ENCODE measurements at places on chromosomes 2 and 18.

DNA sequence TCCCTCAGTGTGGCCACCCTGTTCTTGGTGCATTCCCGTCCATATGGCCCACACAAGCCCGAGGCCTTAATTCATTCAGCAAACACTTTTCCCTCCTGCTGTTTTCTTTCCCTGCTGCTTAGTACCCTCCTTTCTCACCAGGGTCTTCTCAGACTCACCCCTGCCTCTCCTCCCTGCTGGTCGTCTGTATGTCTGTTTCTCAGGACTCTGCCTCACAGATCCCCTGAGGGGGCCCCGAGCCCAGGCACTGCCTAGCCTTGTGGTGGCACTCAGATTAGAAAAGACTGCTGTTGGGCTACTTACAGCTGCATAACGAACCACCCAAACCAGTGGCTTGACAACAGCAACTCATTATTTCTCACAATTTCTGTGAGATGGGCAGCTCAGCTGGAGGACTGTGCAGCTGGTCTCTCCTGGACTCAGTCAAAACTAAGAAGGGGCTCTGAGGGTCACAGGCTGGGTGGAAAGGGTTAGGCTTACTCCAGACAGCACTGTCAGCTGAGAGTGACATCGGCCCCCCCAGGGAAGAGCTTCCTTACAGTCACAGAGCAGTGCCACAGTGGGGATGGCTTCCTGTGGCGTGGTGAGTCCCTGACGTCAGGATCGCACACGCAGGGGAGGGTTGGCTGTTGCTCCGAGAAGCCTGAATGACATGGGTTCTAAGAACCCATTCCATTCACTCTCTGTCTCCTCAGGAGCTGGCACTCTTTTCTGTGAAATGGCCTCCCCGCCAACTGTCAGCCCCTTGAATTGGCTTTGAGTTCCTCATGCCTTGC, 139.0 kb downstream of the UXS1 start:
- DNase-seq: no peak

- DNase-seq: peak; percentile 96
Observed at GRCh38 chr2:30664761-30665358, 142.4 kb downstream of the CAPN13 start.

GRCh38 chr2:37344453-37345361, at the start of gene QPCT:
TSS of gene QPCT (plus strand) at chr2:37344630. CDS start at chr2:37344732, 102 bp downstream.
- peak; percentile 50 for DNase-seq

DNA sequence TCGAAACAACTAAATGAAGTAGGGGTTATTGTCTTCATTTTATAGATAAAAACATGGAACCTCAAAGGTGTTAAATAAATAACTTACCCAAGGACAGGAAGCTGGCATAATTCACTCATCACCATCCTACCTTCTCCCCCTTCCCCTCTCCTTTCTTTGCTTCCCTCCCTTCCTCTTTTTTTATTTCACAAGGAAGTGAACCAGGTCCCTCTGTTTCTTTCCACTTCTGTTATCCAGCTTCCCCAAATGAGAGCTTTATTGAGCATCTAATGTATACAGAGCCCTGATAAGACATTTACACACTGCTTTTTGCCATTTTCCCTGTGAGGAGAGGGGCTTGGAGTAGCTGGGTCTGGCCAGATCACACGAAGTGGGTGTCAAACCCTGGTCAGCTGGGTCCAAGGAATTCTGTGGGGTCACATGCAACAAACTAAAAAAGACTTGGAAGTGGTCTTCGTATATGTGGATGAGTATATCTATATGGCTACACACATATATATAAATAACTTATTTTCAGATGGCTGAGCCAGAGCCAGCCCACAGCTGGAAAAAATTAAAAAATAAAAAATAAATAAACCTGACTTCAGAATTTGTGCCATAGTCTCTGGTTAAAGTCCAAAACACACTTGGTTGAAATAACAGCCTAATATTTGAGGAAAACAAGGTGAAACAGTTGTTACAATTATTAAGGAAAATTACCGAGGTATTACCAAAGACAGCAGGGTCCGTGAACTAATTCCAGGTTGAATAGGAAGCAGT, 49.3 kb upstream of the FOSL2 start:
- DNase-seq: no peak

DNA sequence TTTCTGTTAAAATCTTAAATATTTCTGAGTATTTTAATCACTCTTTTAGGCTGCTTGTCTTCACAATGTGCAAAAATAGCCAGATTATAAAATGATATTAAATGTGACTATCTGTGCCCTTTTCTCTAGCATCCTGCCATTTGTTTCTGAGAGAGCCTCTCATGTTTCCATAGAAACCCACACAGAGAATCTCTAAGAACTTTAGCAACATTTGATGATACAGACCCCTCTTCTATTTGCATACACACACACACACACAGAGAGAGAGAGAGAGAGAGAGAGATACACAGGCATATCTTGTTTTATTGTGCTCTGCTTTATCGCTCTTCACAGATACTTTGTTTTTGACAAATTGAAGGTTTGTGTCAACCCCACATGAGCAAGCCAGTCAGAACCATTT, 134.5 kb upstream of the DDX18 start:
- DNase-seq: no peak

DNA sequence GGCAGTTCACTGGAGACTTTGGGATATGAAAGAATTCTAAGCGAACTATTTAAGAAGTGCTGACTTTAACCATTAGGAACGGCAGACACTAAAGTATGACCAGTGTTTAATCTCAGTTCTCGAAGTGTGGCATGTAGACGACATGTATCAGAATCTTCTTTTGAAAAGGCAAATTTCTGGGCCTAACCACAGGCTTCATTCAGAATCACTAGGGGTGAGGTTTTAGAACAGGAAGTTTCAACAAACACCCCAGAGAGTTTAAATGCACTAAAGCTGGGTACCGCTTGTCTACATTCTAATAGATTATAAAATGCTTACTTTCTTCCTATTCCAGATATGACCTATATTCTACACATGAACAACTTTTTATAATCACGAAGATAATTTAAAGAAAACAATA, 180.3 kb downstream of the ANKRD44 start:
- DNase-seq: no peak

DNA sequence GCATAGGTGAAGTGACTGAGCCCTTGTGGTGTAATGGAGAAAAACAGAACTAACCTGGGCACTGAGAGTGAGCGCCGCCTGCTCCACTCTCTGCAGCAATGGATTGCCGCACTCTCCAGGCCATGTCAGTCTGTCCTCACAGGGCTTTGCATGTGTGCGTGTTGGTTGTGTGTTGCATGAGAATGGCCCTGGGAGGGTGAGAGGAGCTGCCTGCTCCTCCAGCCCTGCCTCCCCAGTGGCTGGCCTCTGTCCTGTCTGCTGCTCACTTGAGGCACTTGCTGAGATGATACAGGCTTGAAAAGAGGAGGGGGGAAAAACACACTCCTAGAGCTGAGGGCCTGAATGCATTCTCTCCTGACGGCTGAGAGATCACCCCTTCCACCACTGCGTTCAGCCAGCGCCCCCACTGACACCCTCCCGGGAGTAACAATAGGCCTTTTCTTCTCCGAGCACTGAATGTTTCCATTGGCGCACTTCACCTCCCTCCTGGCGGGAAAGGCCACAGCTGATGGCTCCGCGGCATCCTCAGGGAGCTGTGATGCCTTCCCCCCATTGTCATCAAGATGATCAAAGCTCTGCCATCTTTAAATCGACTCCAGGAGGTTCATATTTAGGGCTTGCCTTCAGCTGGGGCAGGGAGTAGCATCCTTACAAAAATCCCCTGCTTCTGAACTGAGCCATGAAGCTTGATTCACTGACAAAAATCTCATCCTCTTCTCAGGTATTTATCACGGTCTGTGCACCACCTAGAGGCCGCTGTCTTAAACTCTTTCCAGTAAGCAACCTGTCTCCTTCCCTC, 49.9 kb upstream of the DAPL1 start:
- DNase-seq: peak; percentile 66

DNA sequence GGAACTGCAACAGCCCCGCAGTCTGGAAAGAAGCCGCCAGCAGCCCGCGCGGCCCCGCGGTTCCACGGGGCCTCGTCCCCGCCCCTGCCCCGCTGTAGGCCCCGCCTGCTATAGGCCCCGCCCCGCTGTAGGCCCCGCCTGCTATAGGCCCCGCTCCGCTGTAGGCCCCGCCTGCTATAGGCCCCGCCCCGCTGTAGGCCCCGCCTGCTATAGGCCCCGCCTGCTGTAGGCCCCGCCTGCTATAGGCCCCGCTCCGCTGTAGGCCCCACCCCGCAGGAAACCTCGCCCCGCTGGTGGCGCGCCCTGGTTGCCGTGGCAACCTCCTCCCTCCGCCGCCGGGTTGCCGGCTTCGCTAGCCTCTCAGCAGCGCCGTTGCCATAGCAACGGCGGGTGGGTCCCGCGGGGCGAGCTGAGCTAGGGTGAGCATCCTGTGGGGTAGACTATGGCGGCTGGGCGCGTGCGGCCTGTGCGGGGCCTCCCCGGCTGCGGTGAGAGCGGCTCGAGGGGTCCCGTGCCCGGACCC, 12.2 kb upstream of the KIF1A start:
- DNase-seq: peak; percentile 76

DNA sequence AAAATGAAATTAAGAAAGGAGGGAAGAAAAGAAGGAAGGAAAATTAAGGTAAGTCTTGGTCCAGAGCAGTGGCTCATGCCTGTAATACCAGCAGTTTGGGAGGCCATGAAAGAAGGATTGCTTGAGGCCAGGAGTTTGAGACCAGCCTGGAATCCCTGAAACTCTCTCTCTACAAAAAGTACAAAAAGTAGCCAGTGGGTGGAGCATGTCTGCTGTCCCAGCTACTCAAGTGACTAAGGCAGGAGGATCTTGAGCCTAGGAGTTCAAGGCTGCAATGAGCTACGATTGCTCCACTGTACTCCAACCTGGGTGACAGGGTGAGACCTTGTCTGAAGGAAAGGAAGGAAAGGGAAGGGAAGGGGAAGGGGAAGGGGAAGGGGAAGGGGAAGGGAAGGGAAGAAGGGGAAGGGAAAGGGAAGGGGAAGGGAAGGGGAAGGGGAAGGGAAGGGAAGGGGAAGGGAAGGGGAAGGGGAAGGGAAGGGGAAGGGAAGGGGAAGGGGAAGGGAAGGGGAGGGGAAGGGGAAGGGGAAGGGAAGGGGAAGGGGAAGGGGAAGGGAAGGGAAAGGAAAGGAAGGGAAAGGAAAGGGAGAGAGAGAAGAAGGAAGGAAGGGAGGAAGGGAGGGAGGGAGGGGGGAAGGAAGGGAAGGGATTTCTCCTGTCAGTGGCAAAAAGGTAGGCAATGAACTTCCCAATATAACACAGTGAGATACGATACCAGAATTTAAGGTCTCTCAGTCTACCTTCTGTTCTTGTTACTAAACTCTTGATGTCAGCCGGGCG, 412.8 kb downstream of the CMPK2 start:
- DNase-seq: no peak

GRCh38 chr2:235238537-235238936, 255.3 kb upstream of the AGAP1 start:
- DNase-seq: peak; percentile 95

DNA sequence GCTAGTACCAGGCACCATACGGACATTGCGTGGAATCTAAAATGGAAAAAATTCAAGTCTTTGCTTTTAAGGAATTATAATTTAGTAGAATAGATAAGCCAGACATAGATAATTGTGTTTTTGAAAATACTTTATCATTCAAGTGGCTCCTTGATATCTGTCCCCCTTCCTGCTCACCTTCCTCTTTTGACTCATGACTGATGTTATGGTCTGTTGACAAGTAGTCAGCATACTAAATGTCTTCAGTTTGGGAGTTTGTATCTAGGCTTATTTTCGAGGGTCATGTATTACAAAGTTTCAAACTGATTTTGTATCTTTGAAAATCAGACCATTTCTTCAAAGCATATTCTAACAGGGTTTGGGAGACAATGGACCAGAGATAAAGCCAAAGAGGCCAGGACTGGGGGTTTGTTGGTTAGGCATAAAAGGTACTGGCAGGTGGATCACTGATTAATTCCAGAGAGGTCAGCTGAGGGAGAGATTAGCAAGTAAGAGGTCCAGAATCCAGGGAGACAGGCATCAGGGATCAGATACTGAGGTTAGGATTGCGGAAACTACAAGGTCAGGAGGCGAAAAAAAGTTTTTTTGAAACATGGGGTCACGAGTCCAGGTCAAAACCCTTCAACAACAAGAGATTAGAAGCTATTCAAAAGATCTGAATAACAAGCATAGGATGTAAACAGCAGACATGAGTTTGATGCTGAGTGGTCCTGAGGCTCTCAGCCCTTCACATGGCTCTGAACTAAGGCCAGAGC, 31.5 kb upstream of the KLHL14 start:
- DNase-seq: no peak

- DNase-seq: no peak
Observed at GRCh38 chr2:96091141-96091710, 25.1 kb downstream of the ADRA2B start.
